ENCODE measurements at places on chromosomes 12 and 14.

GRCh38 chr12:132584429-132584828 is 26.0 kb downstream of the LRCOL1 start:
- DNase-seq = no peak

GRCh38 chr12:3042394-3042793 is 34.8 kb upstream of the TSPAN9 start:
- DNase-seq = no peak

DNA sequence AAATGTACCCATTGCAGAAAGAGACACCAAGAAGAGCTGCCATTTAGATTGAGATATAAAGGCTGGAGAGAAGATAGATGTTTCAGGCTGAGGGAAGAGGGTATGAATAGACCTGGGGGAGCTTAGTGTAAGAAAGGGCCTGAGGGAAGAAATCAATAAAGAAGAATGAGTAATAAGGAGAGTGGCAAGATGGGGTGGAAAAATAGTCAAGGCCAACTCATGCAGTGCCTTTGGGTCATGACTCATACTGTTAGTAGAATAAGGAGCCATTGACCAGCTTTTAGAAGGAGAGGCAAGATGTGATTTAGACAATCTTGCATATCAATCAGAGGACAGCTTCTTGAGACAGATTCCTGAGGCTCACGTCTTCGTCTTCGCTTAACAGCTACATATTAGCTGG is 287.5 kb downstream of the DUSP6 start:
- DNase-seq = no peak

DNA sequence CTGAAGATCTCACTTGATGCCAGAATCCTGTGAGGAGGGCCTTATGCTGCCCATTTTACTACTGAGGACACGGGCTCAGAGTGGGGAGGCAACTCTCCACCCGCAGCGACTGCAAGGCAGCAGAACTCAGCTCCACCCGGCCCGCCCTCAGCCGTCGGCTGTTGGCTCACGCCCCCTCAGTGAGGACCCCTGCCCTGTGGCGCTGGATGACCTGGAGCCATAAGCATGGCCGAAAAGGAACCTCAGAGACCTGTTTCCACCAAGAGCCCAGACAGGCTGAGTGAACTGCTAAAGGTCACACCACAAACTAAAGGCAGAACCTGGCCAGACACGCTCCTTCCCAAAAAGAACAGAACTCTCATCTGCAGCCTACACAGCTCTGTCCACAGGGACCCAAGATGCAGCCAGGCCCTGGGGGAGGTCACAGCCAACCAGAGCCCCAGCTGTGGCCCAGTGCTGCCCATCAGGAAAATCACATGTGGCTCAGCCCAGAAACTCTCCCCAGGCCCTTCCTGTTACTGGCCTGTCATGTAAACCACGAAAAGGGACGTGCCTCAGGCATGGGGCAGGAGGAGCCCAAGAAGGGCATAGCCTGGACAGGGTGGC is 32.8 kb downstream of the CCNK start:
- DNase-seq = no peak

- no peak for DNase-seq
Measured at GRCh38 chr14:103404920-103405319, 19.7 kb downstream of the MARK3 start.

- no peak for DNase-seq
Measured at GRCh38 chr12:132246997-132247717, 82.2 kb downstream of the GALNT9 start.

DNA sequence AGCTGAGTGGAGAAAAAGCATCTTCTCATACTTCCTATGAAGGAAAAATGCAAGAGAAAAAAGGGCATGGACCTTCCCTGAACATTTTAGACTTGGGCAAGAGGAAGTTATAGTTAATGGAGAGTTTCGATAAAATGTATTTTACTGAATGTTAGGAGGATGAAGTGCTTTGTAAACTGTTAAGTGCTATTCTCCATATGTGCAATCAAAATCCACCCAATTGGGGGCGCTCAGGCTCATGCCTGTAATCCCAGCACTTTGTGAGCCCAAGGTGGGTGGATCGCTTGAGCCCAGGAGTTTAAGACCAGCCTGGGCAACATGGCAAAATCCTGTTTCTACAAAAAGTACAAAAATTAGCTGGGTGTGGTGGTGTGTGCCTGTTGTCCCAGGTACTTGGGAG is 1.9 kb upstream of the CNPY2 start:
- DNase-seq = no peak

GRCh38 chr12:12357719-12358461 is 1.0 kb downstream of the BORCS5 start:
- DNase-seq = peak; percentile 29

GRCh38 chr12:105524961-105525360 is 194.5 kb downstream of the C12orf75 start:
- no peak for DNase-seq

DNA sequence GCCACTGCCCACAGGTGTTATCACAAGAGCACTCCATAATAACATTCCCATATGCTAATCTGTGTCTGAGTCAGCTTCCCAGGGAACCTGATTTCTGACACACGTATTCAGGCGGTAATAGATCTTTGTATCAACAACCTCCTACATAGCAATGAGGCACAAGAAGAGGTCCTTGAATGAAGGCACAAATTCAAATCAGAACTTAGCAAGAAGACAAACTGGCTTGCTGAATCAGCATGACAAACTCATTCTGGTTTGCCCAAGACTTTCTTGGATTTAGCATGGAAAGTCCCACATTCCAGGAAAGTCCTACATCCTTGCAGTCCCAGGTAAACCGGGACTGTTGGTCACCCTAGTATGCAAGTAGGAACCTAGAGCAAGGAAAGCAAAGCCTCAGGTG is 33.9 kb upstream of the RNU6-7 start:
- no peak for DNase-seq
